NCI-H1436 (cell line): ENCODE measurements at places on chromosomes 2 and 18.

GRCh38 chr18:79046522-79046921, 22.7 kb upstream of the ATP9B start:
- DNase-seq = no peak

DNA sequence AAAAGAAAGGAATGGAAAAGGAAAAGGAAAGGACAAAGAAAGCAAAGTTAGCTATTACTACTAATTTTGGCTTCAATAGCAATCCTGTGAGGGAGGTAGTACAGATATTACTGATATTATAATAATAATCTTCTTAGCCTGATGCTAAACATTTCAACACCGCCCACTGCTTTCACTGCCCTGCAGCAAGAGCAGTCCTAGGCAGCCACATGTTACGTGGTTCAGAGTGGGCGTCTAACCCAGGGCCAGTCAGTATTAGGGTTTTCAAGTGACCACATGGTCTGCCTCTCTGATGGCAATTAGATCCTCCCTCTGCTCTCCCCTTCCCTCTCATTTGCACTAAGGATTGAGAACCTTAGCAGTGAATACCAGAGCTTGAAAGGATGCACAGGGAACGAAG, 83.7 kb upstream of the ZNF397 start:
- no peak for DNase-seq

GRCh38 chr2:134079373-134079772, 174.5 kb upstream of the MGAT5 start:
- no peak for DNase-seq

GRCh38 chr2:213703406-213704098, 419.3 kb downstream of the SPAG16 start:
- DNase-seq = no peak

DNA sequence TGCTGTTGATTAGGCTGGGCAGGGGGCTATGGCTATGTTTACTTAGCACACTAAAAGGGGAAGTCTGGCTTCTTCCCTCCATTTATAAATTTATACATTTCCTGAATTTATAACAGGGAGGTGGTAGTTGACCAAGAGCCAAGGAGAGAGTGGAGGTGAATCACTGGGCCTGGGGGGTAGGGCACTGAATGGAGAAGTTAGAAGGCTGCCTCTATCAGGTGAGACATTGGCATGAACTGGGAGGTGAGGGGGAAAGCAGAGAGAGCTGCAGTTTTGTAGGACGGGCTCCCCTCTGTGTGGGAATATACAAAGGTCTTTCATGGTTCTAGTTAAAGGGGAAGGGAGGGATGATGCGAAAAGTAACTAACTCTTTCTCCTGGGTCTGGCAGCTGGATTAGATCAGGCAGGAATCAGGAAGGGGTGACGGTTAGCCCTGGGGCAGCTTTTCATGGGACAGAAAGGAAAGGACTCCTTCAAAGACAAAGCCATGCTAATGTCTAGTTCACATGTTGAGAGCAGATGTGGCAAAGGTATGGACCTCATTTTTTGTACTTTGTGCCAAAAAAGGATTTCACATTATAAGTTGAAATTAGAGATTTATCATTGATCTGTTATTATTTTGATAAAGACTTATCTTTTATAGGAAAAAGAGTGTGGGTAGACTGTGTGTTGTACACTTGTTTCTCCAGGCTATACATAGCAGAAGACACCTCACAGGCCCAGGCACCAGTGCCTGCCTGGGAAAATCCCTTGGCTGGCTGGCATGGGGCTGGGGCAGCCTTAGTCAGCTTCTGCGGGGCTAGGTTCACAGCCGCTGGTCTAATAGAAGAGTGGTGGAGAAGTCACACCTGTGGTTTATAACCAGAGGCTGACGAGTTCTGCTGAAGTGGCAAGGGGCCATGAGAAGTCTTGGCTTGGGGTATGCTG, 158.7 kb downstream of the CLIP4 start:
- DNase-seq = no peak

GRCh38 chr2:18402-19271, 27.7 kb downstream of the FAM110C start:
- DNase-seq = no peak

DNA sequence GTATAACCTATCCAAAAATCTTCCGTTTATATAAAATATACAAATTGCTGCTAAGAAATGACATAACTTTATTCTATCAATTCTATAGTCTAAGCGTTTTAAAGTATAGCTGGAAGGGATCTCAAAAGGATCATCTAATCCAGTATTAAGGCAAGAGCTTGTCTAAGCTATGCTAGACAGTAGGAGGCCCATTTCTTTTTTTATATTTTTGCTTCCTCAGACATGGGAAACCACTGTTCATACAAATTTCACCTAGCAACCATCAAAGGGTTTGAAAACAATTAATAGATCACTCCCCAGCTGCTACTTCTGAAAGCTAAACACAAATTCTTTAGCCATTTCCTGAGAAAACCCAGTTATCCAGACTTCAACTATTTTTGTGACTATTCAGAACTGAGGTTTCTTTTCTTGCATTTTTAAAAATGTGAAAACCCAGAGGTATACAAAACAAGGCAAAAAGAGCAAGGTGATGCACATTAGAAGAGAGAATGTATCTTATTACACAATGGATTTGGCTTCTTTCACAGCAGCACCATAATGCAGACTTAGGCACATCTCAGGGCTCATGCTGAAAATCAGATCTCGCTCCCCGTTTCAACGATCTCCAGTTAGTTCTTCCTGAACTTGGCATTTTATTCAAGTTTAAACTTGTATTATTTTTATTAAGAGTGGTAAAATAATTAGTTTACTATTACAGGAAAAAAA, 274.4 kb downstream of the LRP1B start:
- DNase-seq = no peak

DNA sequence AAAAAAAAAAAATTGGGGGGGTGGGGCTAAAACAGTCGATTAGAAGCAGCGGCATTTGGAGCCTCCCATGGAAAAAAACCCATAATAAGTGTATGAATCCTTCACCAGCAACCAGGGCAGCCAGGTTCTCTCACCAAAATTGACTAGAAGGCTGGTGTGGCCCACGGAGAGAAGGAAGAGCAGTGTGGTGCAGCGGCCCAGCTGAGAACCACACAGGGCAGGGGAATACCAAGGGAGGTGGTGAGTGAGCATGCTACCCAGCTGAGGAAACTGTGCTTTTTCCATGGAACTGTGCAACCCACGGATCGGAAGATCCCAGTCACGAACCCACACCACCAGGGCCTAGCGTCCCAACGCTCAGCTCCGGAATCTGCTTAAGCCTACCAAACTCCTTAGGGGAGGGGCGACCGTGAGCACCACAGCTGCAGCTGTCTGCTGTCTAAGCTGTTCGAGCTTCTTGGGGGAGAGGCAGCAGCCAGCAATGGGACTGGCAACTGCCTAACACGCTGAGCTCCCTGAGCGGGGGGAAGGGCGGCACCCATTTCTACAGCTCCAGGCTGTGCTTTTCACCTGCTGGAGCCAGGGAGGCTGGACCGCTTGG, 1037.2 kb upstream of the ACVR2A start:
- no peak for DNase-seq

GRCh38 chr18:67279988-67280387, 236.5 kb downstream of the DSEL start:
- DNase-seq = no peak

DNA sequence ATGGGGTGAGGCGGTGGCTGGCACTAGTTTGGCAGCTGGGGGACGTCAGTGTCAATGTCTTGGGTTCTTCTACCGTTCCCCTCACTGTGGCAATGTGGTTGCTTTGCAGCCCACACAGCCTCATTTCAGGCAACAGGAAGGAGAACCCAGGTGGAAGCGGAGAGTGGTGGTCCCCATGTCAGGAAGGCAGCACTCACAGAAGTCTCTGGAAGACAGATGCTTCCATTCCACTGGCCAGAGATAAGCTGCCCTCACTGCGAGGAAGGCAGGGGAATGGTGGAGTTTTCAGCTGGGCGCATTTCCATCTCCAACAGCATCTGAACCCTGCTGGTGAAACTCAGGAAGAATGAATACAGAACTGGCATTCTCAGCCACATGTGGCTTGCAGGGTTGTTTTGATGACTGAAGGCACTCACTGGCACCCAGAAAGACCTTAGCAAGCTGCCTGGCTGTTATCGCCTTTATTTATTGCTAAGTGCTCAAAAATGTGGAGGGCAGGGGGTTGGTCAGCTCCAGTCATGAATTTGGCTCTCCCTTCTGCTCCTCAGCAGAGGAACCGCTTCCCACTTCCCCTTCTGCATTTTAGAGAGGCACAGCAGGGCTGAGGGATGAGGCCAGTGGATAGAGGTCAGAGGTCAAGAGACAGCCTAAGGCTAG, 19.4 kb downstream of the KCNIP3 start:
- DNase-seq = no peak

GRCh38 chr2:109178968-109179367, 50.0 kb downstream of the SH3RF3 start:
- no peak for DNase-seq

DNA sequence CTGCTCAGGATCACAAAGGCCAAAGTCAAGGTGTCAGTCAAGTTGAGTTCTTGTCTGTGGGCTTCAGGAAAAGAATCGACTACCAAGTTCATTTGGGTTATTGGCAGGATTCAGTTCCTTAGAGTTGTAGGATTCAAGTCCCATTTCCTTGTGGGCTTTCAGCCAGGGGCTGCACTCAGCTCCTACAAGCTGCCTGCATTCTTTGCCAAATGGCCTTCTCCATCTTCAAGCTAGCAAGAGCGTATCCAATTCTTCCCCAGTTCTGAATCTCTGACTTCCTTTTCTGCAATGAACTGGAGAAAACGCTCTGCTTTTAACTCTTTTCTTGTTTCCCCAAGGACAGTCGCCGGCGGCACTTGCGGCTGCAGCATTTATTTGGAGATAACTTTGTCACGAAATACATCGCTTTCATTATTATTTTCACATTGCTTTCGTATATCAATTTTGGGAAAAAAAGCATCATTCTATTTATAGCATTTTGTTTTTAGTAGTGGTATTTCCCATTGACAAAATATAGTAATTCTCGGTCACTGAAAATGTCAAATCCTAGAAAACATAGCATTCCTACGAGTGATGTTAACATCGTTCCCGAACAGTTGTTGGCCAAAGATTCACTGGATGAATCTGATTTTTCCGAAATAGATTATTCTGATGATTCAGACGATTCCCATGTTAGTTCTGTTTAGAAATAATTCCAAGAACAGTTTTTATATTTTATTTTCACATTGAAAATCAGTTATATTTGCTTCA, 59.6 kb upstream of the SERPINE2 start:
- DNase-seq = no peak

GRCh38 chr2:107132070-107132469, 246.1 kb upstream of the ST6GAL2 start:
- DNase-seq = no peak

- DNase-seq = no peak
Observed at GRCh38 chr18:37922162-37922561, 356.6 kb upstream of the CELF4 start.

DNA sequence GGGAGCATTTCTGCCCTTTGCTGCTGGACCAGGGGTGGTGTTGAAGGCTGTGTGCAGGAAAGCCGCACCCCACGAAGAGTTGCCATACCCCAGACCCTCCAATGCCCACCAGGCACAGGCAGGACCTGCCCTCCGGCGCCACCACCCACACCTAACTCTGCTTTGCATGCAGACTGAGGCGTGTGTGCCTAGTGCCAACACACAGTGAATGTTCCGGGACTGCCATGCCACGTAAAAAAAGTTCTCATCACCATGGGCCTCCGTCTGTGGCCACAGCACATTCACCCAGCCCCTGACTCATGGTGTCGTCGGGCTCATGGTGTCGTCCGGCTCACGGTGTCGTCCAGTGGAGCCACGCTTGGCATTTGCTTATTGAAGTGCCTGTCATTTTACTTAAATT, 184.9 kb upstream of the RAB6C start:
- no peak for DNase-seq

GRCh38 chr18:76568731-76569130, 73.7 kb upstream of the ZNF516 start:
- DNase-seq = no peak

GRCh38 chr18:2897448-2898185, 50.8 kb downstream of the EMILIN2 start:
- no peak for DNase-seq

GRCh38 chr2:211248841-211249240, 692.4 kb downstream of the CPS1 start:
- no peak for DNase-seq

GRCh38 chr2:133943108-133943507, 310.8 kb upstream of the MGAT5 start:
- no peak for DNase-seq

DNA sequence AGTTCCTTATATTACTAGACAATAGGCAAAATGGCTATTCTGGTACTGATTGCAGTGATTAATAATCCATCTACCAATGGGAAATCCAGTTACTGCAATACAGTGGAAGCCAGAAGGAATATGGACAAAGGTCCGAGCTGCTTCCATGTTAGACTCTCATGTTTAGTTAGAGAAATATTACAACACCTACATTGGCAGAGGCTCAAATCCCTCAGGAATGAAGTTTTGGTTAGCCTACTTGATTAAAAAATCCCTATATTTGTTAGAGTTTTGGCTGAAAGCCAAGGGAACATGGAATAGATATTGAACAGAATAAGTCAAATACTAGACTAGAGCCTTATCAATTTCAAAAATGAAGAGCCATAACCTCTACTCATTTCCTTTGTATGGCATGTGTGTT, 48.5 kb downstream of the ARL6IP6 start:
- DNase-seq = no peak

GRCh38 chr2:73718851-73719621, 18.1 kb downstream of the TPRKB start:
- DNase-seq = no peak

DNA sequence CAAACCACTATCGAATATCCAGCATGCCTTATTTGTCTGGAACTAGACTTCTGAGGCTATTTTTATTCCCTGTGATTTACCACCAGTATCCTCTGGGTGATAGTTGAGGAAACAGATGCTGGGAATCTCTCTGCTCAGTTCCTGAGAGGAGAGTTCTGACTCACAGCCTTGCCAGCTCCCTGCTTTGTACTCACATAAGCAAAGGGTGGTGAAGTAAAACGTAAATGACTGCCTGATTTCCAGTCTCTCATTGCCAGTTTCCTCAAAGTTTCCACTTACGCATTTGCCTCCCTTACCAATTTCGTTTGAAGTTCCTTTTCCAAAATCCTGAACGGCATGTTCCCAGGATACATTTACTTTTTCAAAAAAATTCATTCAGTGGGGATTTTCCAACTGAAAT, 69.2 kb upstream of the HNRNPA3 start:
- DNase-seq = no peak

DNA sequence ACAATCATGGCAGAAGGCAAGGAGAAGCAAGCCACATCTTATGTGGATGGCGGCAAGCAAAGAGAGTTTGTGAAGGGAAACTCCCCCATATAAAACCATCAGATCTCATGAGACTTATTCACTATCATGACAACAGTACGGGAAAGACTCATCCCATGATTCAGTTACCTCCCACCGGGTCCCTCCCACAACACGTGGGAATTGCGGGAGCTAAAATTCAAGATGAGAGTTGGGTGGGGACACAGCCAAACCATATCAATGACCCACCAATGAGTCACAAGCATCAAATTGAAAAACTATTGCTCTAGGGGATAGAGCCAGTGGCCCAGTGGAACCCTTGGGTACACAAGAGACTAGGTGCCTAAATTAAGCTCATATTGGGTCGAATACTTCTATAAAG, 157.4 kb downstream of the FBXO15 start:
- DNase-seq = no peak
